Aorta (tissue), 5 donors: ENCODE measurements at places on chromosomes 7 and 10. TPM values are rescaled to one million over a fixed set of nuclear protein-coding genes. Genes with fewer than 3 reads are reported as not detected.

The CAV1 gene
- 229 TPM for total RNA-seq

The CEP55 gene
- total RNA-seq = 1.4 TPM

- DNase-seq = no peak
These were observed 343.7 kb downstream of the WDR11 start for GRCh38 chr10:121194696-121195523.

DNA sequence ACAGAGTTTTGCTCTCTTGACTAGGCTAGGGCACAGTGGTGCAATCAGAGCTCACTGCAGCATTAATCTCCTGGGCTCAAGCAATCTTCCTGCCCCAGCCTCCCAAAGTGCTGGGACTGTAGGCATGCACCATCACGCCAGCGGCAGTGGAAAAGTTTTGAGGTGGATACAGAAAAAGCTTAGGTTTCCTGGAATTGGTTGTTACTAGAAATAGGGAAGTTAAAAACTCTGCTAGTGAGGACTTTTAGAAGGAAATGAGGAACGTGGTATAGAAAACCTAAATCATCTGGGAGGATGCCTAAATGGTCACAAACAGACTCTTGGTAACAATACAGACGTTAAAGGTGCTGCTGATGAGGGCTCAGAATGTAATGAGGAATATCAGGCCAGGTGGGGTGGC lies 10.9 kb upstream of the SNX8 start:
- DNase-seq = no peak

DNA sequence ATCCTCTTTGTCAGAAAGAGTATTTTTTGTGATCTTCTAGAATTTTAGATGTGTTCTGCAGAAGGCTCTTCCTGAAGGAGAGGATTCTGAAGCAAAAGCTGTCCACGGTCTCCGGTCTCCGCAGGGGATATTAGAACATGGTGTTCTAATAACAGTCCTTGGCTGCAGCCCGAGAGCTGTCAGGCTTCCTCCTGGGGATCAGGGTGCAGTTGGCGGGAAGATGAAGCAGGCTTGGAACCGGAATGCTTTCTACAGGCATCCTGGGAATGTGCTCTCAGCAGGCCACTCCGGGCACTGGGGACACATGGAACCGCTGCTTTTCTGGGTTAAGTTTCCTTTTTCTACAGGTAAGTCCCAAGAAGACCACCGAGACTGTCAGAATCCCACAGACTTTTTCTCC lies 118.6 kb upstream of the PARD3 start:
- DNase-seq = no peak

DNA sequence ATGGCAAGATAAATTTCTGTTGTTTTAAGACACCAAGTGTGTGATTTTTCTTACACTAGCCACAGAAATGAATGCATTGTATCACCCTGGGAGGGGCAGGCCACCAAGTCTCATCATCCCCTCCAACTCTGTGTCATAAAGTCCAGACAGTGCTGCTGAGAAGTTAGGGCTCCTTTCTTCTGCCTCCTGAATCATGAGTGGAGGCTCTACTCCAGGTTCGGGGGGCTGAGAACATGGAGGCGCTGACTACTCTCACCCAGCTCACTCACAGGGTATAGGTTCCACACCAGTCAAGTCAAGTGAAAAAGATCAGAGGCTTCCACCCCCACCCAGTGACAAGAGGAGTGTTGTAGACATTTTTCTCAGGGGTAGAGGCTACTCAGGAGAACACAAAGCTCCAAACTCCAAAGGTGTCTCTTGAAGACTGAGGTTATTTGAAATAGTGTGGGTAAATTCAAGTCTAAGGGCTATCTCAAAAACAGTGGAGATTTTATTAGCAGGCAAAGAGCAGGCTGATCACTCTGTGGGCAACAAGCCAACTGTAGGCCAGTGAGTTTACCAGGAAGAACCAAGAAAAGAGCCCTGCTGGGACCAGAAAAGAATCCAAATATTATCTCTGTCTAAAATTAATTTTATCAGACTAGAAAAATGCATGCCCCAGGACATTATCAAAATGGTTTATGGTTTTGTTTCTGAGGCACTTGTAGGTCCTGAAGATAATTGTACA lies 118.6 kb upstream of the RET start:
- no peak for DNase-seq
